ENCODE measurements at places on chromosomes 6 and 20.

DNA sequence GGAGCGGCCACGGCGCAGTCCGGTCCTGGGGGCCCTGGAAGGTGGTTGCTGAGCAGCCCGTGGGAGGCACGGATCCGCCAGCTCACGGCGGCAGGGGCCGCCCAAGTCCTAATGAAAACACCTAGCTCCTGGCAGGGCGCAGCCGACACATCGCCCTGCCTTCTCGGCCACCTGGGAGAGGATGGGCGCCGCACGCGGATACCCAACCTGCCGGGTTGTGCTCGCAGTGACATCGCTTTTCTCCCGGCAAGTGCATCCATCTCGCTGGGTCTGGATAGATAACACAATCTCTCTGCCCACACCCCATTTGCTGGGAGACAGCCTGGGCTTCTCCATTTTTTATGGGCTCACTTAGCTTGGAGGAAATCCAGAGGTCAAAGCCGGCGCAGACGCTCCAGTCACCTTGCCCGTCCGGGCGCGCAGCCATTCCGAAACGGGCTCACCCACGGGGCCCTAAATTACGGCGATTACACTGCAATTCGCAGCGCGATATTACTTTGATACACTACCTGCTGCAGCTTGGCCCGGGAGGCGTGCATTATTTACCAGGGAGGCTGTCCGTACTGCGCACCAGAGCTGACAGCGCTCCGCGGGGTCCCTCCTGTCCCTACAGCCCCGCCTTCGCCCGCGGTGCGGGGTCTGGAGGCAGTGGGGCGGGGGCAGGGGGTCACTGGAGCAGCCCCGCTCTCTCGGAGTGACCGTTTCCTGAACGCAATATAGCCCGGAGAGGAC lies 36.2 kb upstream of the CCDC167 start:
- no peak for DNase-seq

- no peak for DNase-seq
Observed at GRCh38 chr6:36177166-36177565, 19.4 kb upstream of the BRPF3 start.

DNA sequence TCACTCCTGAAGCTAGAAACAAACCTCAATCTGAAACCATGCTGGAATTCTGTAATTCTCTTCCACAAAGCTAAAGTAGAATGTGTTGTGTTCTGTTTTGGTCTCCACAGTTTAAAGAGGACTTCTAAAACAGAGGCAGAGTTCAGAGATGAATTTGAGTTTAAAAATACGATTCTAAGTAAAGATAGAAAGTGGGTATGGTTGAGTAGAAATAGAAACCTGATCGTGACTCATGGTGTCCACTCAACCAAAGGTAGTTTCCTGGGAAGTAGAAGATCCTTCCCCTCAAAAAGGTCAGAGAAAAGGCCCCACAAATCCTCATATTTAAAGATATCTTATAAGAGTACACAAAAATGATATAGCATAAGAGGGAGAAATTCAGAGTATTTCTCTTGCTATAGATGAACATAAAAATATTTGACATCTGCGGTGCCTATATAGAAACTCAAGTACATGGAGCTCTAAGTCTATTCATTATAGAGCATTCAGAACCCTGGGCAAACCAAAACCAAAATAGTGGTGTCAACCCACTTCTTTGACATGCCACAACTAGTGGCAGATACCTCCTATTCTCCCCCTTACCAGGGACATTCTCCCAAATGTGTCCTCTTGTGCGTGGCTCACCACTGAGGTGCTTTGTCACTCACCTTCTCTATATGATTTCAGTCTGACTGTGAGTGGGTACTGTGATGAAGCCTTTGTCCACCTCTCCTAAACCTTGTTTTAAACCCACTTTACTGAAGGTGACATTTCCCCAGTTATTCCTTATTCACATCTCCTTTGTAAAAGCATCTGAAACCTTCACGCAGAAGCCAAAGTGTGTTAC lies 84.5 kb downstream of the PLCB1 start:
- no peak for DNase-seq

- no peak for DNase-seq
Observed at GRCh38 chr6:131058236-131058635, 4.8 kb downstream of the EPB41L2 start.

Data from CD8-positive, alpha-beta memory T cell (primary cell).